ENCODE measurements at places on chromosomes 5 and 9.

GRCh38 chr5:6649186-6649585 lies 15.9 kb downstream of the SRD5A1 start:
- no peak overlapping the region for H3K27ac ChIP-seq
- no peak overlapping the region for H3K4me3 ChIP-seq
- H3K36me3 ChIP-seq, result peaks cover 2% of the 10 kb centered on the region
- no peaks in the 10 kb centered on the region for H3K4me1 ChIP-seq
- peak; percentile 46 for DNase-seq

- no peaks in the 10 kb centered on the region for H3K36me3 ChIP-seq
- no peak overlapping the region for H3K27ac ChIP-seq
- no peak overlapping the region for H3K4me3 ChIP-seq
- peak; percentile 12 for DNase-seq
- no peaks in the 10 kb centered on the region for H3K4me1 ChIP-seq
Observed at GRCh38 chr5:118325931-118326330, 662.4 kb downstream of the DTWD2 start.

- no peak overlapping the region for H3K27ac ChIP-seq
- DNase-seq, result no peak
- no peaks in the 10 kb centered on the region for H3K4me1 ChIP-seq
- no peak overlapping the region for H3K4me3 ChIP-seq
- no peaks in the 10 kb centered on the region for H3K27me3 ChIP-seq
- H3K36me3 ChIP-seq, result no peaks in the 10 kb centered on the region
Observed at GRCh38 chr9:33128570-33128969, 38.6 kb downstream of the B4GALT1 start.

DNA sequence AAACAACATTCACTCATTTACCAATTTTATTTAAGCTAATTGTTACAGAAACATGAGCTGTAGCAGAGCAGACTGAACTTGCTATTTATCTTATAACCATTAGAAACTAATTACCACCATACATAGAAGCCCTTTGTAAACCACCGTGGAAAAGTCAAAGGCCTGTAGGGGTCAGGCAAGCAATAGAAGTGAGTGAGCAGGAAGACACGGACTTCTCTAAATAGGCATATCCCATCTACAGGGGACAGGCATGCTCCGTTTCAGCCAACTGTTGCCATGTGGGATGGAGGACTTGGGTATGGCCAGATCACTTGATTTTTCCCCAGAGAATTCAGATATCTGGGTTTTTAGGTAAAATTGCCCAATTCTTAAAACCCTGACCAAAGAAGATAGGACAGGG lies 44.8 kb downstream of the PRRC1 start:
- no peak overlapping the region for H3K4me3 ChIP-seq
- no peak overlapping the region for H3K27ac ChIP-seq
- H3K36me3 ChIP-seq, result no peaks in the 10 kb centered on the region
- peak; percentile 80 for DNase-seq
- no peaks in the 10 kb centered on the region for H3K27me3 ChIP-seq
